ENCODE measurements at places on chromosomes 5 and 9.
A peak's percentile ranks its signal among the peaks of the same experiment; 100 is the strongest.

DNA sequence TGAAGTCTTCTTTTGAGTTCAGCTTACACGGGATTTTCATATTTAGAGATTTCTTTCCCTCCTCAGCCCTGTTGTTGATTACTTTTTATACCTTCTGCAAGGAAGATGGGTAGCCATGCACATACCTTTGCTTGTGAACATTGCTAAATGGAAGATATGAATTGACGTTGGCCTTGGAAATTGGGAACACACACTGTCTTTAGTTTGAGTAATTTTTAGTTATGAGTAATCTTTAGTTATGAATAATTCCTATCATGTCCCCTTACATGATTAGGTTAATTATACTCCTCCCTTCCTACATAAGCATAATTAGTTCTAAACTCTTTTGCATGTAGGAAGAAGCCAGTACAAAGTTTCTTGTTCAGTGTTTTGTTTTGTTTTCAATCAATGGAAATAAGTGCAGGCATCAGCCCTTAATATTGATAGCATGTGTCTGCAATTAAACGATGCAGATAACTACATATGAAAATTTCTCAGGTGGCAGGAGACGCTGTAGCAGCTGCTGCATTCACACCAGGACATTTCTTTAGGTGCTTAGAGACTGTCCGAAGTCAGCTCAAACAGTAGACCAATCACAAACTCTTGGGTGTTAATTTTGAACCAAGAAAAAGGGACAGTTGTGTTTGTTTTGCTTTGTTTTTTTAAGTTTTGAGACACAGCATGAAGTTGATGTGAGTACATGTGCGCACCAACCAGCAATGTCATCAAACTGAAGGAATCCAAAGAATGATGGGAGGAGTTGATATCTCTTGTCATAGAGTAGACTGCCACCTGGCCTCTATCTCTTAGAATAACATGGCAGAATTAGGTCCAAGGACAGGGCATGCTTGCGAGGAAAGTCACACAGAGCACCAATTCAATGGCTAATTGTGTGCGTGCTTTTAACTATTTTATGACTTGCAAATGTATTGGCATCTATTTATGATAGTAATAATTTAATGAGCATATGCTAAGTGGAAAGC is 51.4 kb downstream of the SMARCA2 start:
- DNase-seq, result peak; percentile 64

- no peak for DNase-seq
Observed at GRCh38 chr9:117076571-117077290, 338.1 kb downstream of the ASTN2 start.

DNA sequence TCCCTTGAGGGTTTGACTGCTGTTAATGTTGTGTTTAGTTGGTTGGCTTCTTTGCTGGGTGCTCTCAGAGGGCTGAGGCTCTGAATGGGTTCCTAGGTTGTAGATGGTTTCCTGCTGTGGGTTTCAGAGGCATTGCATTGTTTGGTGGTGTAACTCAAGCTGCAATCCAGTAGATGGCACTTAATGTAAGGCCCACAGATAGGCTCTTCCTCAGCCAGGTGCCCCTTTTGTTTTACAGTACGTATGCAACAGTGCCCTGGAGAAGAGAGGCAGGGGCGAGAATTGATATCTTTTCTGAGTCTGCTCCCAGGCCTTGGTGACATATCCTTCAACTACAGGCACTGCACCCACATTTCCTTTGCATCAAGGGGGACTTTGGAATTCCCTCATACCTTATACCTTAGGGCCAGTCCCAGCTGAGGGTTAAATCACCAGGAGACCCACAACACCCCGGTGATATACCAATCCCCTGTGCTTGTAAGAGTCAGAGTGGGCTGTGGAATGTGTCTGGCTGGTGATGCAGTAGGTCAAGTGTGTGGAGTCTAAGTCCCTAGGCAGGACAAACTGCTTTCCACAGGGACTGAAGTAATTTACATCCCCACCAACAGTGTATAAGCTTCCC is 7.0 kb upstream of the UGT3A2 start:
- no peak for DNase-seq

DNA sequence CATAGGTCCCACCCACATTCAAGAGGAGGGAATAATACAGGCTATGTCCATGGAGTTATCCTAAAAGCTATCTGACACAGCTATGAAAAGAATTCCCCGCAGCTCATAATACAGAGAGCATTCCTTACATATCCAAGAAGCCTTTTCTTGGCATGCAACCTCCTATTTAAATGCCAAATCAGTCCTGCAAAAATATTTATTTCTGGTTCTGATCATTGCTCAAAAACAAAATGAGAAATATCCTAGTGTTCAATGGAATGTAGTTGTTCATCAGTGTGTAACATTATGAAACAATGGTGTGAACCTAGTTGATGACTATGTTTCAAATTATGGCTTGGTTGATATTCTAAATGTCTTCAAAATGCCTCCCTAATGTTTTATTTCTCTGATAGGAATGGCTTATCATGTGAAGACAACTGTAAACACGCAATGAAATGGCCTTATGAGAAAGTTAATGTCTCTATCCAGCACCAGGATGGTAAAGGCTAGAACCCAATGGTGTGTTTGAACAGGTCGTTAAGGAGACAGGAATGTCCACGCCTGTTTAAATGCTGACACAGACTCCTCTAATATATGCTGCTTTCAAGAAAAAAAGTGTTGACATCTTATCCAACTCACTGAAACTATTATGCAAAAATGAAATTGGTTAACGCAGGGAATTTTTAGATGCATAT is 126.7 kb upstream of the CDH6 start:
- peak; percentile 82 for DNase-seq

GRCh38 chr5:39578887-39579497 is 154.2 kb upstream of the DAB2 start:
- peak; percentile 31 for DNase-seq

DNA sequence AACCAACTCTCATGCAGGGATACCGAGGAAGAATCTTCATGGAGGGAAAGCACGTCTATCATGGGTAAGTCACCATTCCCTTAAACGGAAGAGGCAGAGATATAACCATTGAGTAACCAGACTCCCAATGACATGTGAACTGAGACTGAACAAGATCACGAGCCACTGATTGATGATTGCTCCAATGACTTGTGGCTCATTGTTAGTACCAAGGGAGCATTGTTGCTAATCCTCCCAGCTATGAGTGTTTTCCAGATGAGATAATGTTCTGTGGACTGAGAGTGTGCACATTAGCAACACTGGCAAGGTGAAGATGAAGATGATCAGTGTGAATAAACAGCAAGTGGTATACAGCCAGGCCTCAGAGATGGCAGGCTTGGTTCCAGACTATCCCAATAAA is 219.2 kb upstream of the MAP3K1 start:
- no peak for DNase-seq

- DNase-seq, result no peak
Observed at GRCh38 chr9:108516391-108516790, 339.4 kb downstream of the ACTL7B start.
